GM13976 (cell line): ENCODE measurements at places on chromosomes 3 and 15.

GRCh38 chr3:114025451-114025850, 30.9 kb downstream of the CCDC191 start:
- DNase-seq, result no peak

DNA sequence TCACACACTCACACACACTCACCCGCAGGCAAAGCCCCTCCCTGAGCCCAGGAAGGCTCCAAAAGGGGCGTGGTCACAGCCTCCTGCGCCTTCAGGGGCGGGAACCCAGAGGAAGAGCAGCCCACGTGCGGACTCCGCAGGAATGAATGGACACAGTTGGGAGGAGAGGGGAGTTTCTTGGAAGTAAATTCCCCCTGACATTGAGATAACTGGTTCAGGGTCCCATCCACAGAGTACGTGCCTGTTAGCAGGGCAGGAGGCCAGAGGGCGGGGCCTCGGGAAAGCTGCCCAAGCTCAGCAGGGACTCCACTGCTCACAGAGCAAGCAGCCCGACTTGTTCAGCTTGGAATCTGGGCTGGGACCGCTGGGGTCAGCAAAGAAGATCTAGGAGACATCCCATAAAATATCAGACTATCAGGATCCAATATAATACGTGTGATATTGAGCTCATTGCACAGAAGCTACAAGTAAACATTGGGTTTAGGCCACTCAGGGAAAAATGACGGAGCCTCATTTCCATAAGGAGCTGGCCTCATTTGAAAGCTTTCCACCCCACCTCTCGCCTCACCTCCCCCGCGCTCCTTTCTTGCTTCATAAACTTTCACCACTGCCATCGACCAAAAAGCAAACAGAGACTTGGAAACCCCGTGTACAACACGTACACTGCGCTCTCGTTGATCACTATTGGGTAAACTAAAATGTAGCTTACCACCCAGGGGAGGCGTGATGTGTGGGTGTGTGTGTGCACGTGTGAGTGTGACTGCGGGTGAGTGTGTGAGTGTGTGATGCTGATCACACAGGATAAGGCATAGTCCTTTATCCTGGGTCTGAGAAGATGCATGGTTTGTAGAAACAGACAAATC, 36.0 kb downstream of the TM2D3 start:
- no peak for DNase-seq

DNA sequence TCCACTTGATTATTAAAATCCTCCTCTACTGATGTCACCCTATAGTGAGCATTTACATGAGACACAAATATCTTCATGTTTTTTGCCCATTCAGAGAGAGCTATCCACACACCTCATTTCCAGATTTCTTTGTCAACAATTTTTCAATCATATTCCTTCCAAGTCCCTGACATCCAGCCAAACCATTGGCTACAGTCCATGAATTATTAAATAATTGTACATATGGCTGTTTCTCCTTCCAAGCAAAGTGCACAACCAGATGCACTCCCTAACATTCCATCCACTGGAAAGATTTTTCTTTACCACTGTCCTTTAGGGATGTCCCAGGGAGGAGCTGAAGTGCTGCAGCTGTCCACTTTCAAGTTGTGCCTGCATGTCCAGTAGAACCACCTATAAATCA, 328.0 kb upstream of the MDFIC2 start:
- DNase-seq, result no peak

DNA sequence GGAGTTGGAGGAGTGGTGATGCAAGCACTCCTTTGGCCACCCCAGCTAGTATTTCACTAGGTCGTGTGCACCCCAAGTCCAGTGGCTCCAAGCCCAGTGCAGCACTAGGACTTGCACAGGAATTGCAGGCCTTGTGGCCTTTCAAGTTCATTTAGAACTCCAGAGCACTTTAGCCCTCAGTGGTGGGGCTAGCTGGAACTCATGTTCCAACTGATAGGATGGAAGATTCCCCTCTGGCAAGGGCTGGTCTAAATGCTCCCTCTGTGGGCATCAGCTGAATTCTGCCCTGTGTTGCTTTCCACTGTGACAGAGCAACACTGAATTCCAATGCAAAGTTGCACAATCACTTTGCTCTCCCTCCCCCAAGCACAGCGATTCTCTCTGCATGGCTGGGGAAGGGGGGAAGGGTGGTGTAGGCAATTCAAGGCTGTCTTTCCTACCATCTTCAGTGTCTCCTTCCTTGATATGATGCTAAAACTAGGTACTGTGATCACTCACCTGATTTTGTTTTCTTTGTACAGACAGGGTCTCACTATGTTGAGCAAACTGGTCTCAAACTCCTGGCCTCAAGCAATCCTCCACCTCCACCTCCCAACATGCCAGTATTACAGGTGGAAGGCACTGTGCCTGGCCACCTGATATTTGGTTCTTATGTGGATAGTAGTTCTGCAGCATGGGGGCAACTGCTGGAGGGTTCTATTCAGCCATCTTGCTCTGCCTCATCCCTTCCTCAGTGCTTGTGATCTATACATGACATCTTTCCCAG, 10.3 kb downstream of the USF3 start:
- DNase-seq, result no peak

DNA sequence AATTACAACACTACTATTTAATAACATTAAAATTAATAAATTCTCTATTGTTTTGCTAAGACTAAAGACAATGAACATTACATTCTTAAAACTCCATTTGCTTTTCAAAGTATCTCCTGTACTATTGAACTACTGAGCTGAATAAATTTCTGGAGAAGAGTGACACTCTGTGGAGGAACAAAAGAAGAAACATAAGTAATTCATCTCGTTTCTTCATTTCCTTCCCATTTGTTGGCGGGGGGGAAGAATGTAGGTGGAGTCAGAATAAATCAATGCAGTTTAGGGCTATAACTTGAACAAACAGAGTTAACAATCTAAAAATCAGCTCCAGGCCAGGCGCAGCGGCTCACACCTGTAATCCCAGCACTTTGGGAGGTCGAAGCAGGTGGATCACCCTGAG, 32.7 kb downstream of the EFHB start:
- no peak for DNase-seq

DNA sequence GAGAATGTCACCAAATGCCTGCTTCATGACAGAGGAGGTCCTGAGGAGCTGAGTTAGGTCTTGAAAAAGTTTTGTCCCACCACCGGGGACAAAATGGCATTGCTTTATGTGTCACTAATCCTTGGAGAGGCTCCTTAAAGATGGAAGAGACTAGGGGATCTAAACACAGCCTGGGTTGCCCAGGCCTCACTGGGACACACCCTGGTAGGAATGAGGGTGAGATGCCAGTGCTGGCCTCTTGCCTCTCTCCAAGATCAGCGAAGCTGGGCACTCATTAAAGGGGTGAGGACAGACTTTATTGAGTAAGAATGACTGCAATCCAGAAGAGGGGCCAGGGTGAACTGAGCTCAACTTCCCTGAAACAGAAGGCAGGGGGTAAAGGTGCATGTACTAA, 58.5 kb upstream of the KLF13 start:
- DNase-seq, result no peak

DNA sequence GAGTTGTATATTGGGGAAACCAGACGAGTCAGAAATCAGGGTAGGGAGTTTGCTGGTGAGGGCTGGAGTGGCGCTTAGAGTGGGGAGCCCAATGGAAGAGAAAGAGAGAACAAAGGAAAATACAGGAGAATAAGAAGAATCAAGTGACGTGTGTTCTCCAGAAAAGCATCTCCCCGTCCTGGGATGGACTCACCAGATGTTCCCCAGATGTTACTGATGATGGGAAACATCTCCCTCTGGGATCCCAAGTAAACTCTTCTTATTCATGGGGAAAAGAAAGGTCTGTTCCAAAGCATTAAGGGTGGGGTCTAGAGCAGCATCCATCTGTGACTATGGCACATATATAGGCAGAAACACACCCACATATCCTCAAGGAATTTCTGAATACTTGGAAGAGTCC, 3.0 kb upstream of the CSRNP1 start:
- no peak for DNase-seq

GRCh38 chr3:122858373-122858772, 63.5 kb downstream of the SLC49A4 start:
- no peak for DNase-seq

GRCh38 chr3:23994244-23994569, 49.1 kb downstream of the NR1D2 start:
- no peak for DNase-seq

DNA sequence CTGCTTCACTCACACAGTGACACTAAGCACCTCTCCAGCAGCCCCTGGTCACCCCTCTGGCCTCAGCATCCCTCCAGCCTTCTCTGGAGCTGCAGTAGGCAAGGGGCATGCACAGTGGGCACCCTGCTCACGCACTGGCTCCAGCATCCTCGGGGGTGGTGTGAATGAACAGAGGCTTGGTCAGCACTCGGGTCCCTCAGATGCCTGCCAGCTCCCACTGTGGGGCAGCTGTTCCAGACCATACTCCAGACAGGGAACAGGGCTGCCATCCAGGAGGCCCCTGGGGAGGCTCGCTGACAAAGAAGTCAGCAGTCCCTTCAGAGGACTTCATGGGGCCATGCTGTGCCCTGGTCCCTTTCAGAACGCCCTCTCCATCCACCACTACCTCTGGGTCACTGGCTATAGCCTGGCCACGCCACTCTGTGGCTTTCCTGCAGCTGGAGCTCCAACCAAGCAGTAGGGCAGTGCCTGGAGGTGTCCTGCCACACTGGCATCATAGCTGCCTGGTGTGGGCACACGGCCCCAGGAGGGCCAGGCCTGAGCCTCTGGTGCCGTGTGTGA, 26.3 kb downstream of the ALS2CL start:
- DNase-seq, result peak; percentile 24

DNA sequence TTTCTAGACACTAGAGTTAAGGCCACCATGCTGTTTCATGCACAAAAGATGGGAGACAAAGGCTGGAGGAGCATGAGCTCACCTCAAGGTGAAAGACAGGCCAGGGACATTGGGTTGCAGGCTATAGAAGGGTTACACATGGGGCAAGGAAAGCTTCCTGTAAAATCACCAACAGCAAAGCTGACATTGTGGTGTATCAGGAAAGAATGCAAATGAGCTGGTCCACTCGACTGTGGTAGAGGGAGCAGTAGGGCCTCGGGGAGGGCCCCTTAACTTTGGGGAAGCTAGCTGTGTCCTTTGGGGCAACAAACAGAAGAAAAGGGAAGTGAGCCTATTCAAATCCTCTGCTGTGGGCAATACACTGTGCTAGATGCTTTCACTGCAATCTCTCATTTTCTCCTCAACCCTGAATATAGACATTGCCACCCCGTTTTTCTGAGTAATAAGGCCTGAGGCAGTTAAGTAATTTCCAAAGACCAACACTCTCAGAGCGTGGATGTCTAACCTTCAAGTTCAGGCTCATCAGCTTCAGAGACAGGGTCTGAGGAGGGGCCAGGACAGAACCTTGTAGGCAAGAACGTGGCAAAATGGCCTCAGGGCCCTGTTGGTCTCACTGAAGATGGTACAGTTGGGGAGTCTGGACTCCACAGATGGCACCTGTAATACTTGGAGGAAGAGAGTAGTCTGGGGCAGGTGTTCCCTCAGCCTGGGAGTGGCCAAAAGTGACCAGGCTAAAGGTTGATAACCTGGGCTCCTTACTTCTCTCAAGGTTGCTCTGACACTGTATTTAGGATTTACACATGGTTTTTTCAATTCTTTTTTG, 24.1 kb downstream of the CX3CR1 start:
- peak; percentile 71 for DNase-seq

DNA sequence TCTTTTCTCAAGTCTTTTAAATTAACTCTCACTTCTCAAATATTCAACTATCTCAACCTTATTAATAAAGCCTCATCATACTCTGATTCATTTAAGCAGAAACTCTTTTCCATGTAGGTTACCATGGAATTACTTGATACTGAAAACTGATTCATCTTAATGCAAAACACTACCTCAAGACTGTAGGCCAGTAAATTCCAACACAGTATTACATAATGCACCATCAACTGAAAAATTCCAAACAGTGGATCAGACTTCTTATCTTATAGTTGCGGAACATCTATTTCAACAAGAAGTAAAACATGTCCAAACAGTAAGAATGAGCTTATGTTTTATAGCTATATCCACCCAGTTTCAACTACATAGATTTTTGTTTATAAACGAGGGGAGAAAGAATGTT, 124.5 kb downstream of the PEAK1 start:
- no peak for DNase-seq

DNA sequence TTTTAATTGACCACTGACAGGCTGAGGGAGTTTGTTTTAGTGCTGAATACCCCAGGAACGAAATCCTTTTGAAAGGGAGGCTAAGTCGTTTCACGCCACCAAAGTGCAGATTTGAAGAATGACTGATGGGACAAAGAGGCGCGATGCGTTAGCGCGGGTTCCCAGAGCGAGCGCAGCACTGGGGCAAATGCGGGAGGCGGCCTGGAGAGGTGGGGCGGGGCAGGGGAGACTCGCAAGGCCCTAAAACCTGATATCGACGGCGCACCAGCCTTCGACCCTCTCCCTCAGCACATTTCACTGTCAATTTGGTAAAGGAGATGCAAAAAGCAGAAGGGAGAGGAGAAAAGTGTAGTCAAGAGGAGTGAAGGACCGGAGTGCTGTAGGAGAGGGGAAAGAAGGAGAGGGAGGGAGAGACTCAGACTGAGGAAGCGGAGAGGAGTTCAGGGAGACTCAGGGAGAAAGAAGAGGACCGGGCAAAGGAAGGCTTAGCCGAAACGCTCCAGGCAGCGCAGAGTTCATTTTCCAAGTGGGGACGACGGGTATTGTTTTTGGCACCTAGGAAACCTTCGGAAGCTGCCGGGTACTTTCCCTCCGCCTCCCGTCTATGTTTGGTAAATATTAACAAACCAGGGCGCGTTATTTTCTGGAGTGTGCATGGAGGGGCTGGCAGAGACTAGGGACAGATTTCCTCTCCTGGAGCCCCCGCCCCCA, 3.8 kb upstream of the FOXB1 start:
- no peak for DNase-seq

DNA sequence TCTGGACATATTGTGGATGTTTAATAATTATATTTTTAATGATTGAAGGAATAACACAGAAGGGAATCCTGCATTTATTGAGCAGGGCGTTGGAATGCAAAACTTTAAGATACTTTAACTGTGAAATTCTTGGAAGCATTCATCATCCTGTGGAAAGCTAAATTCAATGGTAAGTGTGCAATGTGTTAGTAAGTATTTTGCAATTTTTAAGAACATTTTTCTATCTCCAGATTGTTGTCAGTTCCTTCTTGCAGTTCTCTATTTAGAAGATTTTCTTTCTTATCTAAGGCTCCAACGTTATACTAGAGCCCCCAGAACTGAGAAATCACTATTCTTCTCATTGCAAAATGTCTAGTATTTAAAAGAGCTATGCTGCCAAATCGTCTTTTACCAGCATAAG, 132.2 kb upstream of the TSC22D2 start:
- no peak for DNase-seq

DNA sequence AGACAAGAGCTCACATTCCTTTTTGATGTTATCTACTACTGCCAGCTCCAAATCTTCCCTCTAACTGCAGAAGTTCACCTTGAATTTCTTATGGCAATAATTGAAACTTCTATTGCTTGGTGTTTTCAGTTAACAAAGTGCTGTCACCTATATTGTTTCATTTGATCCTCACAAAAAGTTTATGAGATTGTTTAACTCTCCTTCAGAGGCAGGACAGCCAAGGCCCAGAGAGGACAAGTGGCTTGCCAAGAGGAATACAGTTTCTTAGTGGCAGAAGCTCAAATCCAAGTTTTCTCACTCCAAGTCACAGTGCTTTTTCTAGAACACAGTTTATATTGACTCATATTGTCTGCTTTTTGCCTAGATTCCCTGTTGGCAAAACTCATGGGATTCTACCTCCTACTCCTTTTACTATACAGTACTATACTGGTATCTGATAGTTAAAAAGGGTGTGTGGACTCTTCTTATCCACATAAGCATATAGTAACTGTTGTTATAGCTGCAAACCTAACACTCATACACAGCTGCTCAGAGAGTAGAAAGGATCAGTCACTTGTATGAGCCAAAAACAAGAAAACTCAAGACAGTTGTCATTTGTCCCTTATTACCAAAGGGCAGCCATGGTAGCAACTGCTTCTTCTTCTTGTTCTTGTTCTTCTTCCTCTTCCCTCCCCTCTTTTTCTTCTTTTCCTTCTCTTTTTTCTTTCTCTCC, 15.9 kb downstream of the TM4SF4 start:
- no peak for DNase-seq
